ENCODE measurements at places on chromosomes 3 and 15.

DNA sequence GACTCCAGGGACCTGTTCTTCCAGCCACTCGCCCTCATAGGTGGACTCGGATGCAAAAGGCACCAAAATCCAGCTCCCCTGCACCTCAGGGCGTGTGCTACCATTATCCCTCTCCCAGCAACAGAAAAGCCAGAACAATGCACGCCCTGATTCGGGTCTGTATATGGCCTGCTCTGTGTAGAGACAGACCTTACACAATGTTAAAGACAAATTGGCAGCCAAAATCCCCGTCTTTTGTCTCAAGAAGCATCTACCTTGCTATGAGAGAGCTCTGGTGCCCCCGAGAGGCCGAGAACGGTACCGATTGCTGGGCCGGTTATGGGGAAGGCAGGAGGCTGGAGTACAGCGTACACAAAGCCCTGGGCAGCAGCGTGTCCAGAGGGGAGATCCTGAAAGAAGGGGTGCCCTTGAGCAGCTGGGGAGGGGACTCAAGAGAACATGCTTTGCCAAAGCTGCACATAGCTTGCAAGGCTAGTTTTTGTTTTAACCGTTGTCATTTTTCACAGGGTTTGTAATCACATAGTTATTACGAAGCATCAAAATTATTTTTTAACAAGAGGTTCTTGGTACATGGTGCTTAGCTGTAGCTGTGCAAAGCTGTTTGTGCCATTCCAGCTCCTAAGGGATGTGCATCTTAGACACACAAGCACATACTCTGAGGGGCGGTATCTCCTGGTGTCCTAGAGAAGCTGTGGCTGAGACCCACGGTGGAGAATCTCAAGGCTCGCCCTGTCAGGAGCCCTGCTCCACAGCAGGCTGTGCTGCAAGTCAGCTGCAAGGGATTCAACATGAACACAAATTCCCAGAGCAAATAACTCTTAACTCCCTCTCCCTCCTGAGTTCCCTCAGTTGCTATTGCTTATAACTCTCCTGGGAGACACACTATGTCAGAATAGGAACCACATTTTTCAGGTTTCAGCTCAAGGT lies 461.5 kb upstream of the PPP2R3A start:
- DNase-seq: peak; percentile 50

GRCh38 chr3:100426067-100426682 lies 24.8 kb downstream of the LNP1 start:
- DNase-seq: no peak

- no peak for DNase-seq
Measured at GRCh38 chr15:55942332-55942731, 51.1 kb downstream of the NEDD4 start.

DNA sequence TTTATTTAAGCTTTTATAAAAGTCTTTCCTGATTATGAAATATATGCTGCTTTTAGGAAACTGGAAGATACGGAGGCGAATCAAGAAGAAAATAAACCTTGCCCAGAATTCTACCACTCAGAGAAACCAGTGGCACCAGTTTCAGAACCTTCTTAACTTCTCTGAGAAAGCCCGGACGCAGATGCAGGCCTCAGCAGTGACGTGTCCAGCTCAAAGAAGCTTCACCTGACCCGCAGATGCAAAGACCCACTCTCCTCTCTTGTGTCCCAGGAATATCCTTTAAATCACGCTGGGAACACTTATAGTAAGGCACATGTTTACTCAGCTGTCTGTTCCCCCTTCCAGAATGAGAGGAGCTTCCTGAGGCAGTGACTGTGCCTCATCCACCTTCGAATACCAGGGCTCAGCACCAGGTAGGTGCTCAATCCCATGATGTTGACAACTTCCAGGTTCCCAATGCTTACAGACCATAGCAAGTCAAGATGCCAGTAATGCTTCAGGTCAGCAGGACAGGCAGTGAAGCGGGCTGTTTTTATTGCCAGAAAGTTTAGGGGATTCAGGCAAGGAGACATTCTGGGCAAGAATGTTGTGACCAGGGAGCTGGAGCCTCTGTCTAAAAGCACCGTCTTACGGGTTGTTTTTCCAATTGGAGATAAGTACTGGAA lies 39.9 kb upstream of the LDHAL6B start:
- no peak for DNase-seq

- DNase-seq: no peak
Measured at GRCh38 chr3:111351334-111351733, 190.7 kb upstream of the CD96 start.

GRCh38 chr3:119257654-119258410 lies 17.2 kb upstream of the B4GALT4 start:
- DNase-seq: no peak

DNA sequence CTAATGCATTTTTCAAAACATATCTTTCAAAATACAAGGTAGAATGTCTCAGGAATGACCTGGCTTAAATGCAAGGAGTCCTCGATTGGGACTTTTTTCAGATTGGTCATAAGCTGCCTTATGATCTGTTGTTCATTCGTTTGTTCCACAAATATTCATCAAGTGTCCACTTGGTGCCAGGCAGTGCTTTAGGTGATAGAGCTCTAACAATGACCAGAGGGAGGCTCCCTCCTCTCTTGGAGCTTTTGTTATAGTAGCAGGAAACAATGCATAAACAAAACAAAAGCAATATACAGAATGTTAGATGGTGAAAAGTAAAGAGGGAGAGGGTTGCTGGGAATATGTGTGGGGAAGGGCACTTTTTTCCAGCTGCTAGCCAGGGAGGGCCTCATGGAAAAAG lies 156.1 kb downstream of the MCTP2 start:
- no peak for DNase-seq

- no peak for DNase-seq
Measured at GRCh38 chr3:41431386-41431785, 232.1 kb downstream of the CTNNB1 start.

DNA sequence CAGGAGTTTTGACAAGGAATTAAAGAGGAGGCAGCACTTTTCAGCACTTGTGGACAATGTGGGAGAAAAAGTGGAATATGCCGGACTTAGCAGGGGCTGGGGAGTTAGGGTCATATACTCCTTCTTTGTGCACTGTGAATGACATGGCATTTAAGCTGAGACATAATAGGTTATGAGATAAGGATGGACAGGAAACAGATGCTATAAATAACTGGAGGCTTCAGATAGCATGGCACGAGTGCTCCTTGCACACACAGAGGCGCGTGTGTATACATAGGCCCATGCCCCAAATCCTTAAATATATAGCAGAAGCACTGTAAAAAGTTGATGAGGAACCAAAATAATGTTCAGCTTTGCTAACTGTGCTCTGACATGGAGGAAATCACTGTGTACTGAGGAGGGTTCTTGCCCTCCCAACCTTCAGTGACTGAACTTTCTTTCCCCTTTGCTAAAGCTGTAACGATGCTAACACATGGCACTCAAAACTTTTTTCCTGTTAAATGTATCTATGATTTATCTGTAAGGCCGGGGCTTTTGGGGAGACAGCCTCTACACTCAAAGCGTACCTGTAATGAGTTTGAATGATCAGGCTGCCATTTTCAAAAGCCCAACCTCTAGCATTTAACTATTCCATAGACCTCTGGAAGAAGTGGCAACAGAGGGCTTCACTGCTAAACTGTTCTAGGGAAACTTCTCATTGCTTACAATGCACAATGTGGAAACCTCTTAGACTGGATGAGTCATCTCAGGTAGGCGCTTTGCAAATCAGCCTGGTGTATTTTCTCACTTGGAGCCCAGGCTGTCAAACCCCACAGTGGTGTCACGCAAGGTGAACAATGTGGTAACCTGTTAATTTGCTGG lies 784.6 kb downstream of the NR2F2 start:
- no peak for DNase-seq

DNA sequence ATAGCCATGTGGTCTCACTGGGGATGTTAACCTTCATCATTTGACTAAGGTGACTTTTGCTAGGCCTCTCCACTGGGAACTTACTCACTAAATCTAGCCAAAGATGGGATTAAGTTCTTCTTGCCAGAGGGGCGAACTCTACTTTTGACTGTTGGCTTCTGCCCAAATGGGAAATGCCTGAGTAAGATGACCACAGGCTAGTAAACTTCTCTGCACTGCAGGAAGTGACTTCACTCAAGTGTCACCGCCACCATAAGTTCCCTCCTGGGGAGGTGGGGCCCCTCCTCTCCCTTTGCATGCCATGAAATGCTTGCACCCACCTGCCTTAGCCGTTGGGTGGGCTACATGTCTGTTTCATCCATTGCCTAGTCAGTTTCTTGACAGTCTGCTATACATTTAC lies 388.3 kb downstream of the FEZF2 start:
- no peak for DNase-seq

- DNase-seq: no peak
Measured at GRCh38 chr3:45617430-45618080, 23.0 kb downstream of the LIMD1 start.

DNA sequence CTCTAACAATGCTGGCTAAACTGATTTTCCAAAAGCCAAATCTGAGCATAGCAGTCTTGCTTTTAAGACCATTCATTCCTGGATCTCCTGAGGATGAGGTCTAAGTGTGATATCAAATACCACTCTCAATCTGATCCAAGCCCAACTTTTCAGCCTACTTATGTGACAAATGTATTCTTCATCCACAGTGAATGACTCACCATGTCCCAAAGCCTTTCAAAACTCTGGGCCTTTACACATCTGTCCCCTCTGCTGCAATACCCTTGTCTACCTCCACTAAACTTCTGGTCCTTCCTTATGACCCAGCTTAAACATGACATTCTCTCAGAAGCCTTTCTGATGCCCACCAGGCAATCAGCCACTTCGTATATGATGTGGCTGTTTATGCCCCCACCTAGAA lies 4.6 kb downstream of the ANAPC13 start:
- DNase-seq: no peak

DNA sequence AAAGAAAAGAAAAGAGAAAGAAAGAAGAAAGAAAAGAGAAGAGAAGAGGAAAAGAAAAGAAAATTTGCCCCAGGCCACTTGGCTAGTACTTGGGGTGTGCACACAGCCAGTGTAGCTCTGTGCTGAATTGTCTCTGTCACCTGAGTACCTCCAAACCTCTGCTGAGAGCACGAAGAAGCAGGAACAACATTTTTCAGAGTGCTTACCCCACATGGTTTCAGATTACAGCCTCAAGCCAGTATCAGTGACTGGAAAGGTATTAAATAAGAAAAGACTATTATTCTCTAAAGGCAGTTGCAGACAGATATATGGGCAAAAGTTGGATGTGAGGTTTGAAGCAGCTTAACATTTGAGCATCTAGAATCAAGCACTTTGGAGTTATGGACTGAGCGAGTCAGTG lies 113.3 kb upstream of the PHLDB2 start:
- DNase-seq: no peak

DNA sequence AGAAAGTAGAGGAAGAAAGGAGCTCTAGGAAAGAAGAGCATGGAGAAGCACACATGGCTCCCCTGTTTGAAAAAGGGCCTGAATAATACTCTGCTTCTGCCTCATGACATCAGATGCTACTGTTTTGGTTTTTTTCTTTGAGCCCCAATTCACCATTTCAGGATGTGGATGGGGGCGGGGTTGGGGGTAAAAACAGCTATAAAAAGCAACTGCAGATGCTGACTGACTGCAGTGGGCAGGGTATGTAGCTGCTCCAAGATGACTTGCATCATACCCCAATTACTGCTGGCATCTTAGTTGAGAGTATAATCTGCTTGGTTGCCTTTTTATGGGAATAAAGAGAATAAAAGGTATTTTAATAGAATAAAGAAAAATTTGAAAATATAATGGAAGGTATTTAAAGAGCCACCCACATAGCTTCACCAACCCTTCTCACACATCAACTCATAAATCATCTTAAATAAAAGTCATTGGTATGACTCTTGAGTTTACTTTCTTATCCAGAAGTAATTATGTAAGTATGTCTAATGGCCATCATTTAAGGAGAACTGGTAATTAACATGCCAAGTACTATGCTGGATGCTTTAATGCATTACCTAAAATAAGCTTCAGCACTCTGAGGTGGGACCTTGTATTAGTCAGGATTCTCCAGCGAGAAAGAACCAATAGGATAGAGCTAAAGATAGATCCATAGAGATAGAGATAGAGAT lies 36.4 kb upstream of the TMEM45A start:
- DNase-seq: no peak

GRCh38 chr3:143753006-143753405 lies 95.3 kb downstream of the SLC9A9 start:
- DNase-seq: no peak

- DNase-seq: no peak
Measured at GRCh38 chr3:88661433-88661824, 446.0 kb upstream of the EPHA3 start.

DNA sequence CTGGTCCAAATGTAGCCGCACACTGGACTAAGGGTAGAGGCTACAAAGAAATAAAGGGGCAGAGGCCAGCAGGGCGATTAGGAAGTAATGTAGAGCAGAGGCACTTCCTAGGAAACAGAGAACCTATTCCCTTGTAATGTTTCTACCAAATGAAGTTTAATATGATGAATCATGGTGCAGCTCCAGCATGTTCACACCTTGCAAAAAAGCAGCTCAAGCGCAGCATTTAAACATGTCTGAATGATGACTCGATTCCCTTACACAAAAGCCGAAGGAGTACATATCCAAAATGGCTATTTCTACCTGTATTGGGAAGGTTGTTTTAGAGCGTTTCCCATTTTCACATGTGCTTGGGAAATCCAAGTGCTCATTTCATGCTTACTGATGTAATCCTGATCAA lies 204.8 kb downstream of the MECOM start:
- no peak for DNase-seq

GRCh38 chr15:45855210-45855906 lies 220.5 kb downstream of the SQOR start:
- DNase-seq: no peak

DNA sequence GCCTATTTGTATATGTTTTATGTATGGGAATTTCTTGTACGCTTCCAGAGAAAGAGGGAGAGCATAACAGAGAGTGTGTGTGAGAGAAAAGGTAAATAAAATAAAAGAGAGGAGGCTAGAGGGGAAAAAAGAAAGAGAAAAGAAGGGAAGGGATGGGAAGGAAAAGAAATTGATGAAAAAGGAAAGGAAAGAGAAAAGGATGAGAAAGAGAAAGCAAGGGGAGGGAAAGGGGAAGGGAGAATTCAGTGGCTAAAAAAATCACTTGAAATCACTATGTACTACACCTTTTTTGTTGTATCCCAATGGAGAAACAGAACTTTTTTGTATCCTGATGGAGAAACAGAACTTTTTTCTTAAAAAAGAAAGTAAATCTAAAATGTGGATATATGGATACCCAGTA lies 165.5 kb upstream of the MBNL1 start:
- no peak for DNase-seq

- no peak for DNase-seq
Measured at GRCh38 chr3:48012659-48013058, 3.6 kb downstream of the MAP4 start.

DNA sequence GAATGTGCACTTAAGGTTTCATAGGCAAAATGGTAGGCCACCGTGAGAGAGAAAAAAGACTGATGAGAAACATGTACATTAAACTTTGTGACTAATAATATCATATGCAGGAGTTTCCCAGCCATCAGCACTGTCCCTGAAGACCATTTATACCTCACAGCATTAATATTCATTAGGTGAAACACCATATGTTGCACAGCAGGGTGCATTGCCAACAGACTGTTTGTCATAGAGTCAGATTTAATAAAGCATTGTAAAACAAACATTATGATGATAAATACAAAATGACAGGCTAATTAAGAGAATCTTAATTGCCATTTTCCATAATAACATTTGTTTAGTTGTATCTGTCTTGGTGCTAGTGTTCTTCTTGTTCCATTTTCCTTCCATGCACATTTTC lies 578.3 kb downstream of the EPHA3 start:
- no peak for DNase-seq
